ENCODE measurements at places on chromosomes 2 and 18.
A peak's percentile ranks its signal among the peaks of the same experiment; 100 is the strongest.

DNA sequence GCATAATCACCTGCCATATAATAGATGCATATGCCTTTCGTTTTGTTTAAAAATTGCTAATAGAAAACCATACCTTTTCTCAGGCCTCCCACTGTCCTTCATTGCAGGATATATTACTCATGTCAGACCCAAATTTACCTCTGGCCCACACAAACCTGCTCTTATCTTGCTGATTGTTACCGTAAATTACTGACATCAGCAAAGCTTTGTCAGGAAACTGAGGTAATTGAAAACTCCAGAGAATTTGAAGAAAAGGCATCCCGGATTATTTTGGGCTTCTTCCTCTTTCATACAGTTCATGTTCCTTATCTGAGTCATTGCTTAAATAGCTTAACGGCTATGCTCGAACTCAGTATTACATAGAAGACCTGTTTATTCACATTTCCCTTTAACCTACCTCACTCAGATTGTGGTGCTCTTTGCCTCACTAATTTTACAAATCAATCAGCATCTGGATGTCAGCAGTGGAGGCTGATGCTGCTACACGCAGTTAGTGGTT is 145.7 kb downstream of the ZEB2 start:
- no peak for ATAC-seq

GRCh38 chr18:48546396-48546795 is 7.6 kb downstream of the CTIF start:
- ATAC-seq, result no peak

DNA sequence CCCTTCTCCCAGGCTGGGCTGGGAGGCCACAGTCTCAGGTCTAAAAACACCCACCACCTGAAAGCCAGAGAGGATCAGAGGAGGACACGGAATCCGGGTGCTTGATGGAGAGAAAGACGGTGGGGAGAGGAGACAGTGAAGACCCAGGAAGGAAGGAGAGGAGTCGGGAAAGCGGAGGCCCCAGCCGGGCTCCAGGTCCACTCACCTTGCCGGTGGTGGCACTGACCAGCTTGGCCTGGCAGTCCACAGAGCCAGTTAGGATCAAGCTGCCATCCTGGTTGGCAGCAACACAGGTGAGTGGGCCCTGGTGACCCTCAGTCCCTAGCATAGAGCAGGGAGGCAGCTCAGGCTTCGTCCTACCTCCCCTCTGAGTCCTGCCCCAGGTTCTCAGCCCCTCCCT is 4.3 kb downstream of the AAMP start:
- no peak for ATAC-seq

- ATAC-seq, result no peak
These were observed 42.4 kb downstream of the IL1RL2 start for GRCh38 chr2:102229141-102229769.

DNA sequence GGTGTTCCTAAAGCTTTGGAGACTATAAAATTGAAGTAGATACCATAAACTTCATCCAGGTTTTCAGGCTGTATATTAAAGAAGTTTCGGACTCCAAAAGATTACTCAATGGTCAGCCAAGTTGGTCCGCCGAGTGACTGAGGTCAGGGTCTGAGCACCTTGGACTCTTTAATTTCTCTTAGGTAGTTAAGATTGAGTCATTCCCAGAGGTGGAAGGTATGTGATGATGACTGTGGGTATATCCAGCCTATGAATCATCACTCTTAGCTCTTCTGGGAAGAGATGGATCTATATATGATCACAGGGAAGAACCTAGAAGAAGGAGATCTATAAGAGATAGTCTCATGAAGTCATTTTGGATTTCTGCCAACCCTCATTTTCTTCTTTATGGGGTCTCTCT is 3.3 kb downstream of the ITGA6 start:
- ATAC-seq, result no peak

DNA sequence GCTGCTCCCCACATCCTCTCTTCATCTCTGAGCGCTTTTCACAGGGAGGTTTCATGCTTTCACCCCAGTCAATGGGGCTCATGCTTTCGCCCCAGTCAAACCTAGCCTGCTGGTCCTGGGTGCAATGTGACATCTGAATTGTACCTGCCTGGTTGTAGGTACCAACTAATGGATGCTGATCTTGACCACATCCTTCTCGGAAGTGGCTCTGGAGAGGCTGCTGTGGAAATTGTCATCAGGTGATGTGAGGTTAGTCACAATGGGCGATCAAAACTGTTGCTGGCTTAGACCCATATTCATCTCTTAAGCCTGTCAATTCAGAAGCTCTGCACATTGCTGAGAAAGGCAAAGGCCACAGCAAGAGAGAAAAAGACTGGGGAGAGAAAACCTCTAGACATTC is 32.7 kb upstream of the ALKAL2 start:
- no peak for ATAC-seq

DNA sequence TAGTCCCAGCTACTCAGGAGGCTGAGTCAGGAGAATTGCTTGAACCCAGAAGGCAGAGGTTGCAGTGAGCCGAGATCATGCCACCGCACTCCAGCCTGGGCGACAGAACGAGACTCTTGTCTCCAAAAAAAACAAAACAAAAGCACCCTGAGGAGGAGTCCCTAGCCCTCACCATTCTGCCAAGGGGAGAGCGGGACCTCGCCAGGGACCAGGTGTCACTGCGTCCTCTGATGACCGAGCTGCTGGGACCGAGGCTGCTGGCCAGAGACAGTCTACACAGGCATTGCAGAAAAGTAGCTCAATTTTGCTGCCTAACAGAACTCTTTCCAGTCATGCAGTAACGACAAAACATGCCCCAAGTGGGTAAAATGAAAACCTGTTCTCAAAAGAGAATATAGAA is 18.4 kb downstream of the NCK2 start:
- ATAC-seq, result no peak

DNA sequence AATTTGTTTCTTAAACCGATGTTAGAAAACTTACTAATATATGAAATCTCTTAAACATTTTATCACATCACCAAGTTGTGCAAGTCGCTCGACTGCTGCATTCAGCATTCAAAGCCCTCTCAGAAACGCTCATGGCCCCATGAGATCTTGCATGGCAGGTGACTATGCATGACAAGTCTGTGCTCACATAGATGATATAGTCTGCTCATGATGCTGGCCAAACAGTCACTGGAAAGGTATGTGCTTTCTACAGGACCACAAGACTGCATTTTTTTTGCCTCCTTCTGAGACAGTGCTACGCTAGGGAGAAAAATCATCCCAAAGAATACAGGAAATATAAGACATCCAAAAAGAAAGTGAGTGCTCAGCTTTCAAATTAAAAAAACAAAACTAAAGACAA is 98.3 kb upstream of the ZBTB14 start:
- ATAC-seq, result no peak

DNA sequence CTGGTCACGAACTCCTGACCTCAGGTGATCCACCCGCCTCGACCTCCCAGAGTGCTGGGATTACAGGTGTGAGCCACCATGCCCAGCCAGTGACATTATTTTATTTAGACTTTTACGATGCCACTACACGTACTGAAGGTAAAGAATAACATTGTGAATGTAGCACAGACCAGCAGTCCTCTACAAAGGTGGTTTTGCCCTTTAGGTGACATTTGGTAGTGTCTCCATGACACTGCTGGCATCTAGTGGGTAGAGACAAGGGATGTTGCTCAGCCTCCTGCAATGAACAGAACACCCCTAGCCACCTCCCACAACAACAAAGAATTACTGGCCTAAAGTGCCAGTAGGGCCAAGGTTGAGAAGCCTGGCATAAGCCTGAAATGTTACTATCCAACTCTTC is 69.5 kb downstream of the MYOM1 start:
- no peak for ATAC-seq

GRCh38 chr2:675982-676646 is 1.1 kb downstream of the TMEM18 start:
- peak; percentile 57 for ATAC-seq

DNA sequence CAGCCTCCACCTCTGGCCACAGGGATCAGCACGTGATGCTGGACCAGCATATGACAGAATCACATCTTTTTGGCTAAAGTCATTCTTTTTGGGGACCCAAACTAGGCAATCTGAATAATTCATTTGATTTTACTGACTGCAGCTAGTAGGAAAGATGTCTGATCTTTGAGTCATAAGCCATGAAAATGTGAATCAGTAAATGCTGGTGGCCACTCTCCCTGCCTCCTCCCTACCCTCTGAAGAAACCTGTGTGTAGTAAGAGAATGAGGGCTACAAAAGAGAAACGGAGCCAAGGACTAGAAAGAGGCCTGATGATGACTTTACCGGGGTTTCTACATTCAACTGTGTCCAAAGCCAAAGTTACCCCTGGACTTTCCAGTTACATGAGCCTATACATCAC is 10.1 kb upstream of the LRPPRC start:
- peak; percentile 84 for ATAC-seq

- ATAC-seq, result no peak
These were observed 564.7 kb downstream of the TNS1 start for GRCh38 chr2:217438136-217438535.

DNA sequence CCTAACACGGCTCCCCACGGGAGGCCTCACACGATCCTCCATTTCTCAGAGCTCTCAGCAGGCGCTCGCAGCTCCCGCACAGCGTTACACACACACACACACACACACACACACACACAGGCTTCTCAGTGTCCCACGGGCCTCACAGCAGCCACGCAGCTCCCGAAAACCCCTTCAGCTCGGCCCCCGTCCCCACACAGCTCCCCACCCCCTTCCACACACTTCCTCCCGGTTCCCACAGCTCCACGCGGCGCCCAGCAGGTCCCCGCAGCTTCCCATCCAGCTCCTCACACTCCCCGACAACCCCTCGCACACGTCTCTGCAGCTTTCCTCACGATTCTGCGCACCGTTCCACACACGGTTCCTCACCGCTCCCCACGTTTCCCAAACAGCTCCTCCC is 41.6 kb downstream of the KIF1A start:
- ATAC-seq, result no peak

DNA sequence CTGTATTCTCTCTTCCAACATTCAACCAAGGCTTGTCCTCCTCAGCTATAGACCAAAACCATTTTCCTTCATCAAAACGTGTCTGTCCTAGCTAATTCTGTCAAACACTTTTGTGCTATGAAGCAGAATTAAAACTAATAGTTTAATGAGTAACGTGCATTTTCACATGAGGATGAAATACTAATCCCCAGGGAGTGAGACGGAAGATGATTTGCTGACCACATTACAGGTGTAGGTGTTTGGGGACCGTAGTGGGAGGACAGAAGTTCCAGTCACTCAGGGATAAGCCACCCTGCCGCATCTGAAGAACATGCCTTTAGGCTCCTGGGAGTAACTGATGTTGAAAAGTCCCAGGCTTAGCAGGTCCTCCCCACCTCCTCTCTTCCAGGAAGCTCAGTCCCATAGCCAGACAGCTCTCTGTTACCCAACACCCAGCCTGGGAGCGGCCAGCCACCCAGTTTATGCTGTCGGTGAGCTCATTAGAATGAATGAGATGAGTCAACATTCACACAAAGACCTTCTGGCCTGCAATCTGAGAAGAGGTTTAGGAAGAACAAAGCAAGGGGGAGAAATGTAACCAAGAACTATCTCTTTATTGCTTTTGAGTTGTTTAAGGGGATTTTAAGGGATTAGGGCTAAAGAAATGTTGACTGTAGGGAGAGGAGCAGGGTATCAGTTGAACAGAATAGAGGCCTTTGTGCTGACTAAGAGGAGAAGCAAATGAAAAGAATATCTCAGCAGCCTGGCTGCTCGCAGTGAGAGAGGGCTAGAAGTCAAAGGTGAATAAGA is 122.5 kb downstream of the FOXI3 start:
- peak; percentile 98 for ATAC-seq

GRCh38 chr18:39105104-39105503 is 1539.5 kb upstream of the CELF4 start:
- ATAC-seq, result no peak

DNA sequence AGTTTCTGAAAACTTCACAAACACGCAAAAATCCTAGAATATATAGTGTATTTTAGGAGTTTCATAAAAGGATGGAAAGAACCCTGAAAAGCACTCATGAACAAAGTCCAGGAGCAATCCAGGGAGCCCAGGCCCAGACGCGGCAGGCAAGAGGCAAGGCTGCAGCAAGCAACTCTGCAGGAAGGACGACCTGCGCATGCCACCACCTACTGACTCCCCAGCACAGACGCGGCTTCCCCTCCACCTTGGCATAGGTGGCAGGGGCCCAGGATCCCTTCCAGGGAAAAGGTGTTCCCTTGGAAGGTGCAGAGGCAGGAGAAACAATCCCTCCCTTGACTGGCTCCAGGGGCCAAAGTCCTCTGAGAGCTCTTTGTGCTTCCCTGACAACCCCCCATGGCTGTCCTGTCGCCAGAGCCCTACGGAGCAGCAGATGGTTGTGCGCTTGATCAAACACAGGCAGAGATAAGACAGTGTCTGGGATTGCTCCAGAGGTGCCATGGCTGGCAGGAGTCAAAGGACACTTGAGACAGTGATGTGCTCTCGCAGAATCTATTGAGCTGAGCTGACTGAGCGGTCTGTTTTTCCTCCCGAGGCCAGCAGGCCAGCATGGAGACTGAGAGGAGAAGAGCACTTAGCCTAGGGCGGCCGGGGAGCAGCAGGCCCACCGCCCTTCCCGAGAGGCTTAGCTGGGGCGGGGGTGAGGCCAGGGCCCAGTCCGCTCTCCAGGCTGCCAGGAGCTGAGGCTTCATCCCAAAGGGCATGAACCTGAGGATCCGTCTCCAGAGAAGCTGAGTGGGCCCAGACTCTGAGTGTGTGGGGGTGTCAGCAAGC is 10.8 kb upstream of the AMER3 start:
- no peak for ATAC-seq

- ATAC-seq, result no peak
These were observed 161.8 kb downstream of the SOCS6 start for GRCh38 chr18:70450426-70451253.

GRCh38 chr2:64288321-64289193 is 144.3 kb upstream of the PELI1 start:
- ATAC-seq, result no peak

DNA sequence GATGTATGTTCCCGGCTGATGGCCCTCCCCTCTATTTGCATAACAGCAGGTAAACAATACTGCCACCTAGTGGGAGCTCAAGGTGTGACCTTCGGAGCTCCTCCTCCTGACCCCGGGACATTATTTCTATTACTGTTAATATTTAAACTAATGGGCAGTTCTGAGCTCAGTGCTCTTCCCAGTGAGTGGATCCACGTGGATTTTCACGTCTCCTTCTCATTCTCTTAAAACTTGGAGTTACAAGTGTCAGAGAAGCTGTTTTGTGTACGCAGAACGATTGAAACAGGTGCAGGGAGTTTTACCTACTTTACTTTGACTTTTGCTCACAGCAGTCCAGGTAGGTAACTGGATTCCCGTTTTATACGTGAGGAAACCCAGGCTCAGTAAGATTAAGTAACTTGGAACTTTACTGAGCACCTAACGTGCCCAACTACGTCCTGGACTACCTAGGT is 127.3 kb downstream of the PRKCE start:
- ATAC-seq, result peak; percentile 48

- no peak for ATAC-seq
These were observed 909 bp downstream of the TGFA start for GRCh38 chr2:70552501-70553333.

GRCh38 chr2:170177950-170178781 is at the start of gene MYO3B:
MYO3B (plus strand) TSS chr2:170178147; CDS start chr2:170178288, 141 bp downstream.
- ATAC-seq, result peak; percentile 59

- no peak for ATAC-seq
These were observed 17.6 kb downstream of the MRPL35 start for GRCh38 chr2:86216575-86217555.

Measured in motor neuron (in vitro differentiated cells).